ENCODE measurements at places on chromosomes 2 and 18.
A peak's percentile ranks its signal among the peaks of the same experiment; 100 is the strongest.

GRCh38 chr2:73821227-73821626 lies 7.5 kb upstream of the STAMBP start:
- no peak for DNase-seq

- peak; percentile 22 for DNase-seq
These were observed 10.7 kb downstream of the PIK3C3 start for GRCh38 chr18:41965634-41966255.

DNA sequence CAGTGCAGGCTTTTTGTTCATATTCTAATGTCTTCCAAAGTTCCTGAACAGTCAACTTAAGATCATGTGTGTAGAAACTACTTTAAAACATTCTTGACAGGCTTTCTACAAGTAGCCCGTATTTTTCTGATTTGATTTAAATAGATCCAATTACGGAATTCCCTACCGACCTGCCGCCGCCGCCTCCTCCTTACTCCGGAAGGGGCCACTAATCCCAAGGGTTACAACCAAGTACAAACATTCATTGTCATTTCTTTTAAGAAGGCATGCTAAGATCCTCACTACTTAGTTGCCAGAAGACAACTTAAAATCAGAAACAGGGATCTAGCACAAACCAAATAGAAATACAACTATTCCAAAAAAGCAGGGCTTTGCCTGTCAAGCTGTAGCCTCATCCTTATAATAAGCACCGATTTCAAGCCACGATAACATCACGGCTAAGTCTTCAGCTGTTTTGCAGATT lies 784 bp downstream of the WDR33 start:
- DNase-seq = peak; percentile 66

DNA sequence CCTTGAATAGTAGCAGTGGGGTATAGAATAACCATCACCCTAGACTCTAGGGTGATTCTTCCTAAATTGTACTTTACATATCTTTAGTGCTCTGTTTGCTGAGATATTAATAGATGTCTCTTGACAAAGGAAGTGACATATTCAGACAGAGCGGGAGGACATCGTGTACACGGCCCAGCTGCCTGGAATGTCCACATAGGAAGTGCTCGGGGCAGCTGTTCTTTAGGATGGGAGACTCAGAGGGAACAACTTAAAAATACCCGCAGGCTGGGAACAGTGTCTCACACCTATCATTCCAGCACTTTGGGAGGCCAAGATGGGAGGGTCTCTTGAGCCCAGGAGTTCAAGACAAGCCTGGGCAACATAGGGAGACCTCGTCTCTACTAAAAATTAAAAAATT lies 206.1 kb downstream of the FAM210A start:
- DNase-seq = no peak

DNA sequence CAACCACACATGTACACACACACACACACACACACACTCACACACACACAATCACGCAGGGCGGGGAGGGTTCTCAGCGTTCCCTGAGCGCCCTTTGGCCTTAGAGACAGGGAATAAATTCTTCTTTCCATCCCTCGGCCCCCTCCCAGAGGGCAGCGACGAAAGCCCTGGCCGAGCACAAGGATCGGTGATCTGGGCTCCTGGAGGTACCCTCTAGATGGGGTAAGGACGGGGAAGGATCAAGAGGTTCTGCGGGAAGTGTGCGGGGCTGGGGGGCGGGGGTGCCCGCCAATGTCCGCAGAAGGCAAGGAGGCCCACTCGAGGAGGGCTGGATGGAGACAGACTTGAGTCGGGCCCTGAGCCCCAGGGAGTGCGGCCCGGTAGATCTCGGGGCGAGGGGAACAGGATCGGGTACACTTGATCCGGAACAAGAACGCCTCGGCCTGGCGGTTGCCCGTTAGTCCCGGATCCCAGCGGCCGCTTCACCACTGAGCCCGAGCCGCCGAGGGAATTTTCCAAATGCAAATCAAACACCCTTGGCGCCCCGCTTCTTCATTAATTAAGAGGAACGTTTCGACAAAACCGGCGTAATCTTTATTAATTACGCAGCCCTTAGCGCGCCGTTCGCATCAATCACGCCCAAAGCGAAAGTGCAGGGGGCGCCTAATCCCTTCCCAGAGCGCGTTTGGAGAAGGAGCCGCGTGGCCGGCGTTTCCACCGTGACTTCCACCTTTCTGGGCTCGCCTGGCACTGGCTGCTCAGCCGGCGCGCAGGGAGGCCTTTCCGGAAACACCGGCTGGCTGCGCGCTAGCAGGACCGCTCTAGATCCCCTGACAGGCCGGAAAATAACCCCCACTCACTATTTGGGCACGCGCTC lies 7.0 kb upstream of the PAX3 start:
- DNase-seq = peak; percentile 65

DNA sequence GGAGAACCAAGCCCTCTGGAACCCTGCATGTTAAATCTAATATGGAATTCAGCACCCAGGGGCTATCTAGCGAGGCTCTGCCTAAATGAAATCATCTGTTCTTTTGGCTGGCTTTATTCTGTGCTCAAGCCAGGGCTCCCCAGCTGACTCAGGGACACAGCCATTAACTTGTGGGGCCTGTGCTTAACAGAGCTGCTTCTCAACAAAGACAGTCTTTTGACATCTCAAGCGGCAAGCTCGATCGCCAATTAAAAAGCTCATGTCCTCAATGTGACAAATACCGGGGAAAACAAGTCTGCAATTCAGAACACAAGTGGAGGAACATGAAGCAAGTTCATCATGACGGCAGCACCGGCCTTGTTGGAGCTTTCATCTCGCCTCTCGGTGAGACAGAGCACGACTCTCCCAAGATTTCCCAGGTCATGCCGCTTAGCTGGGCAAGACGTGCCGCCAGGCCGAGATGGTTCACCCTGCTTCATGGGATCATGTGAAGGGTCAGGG lies 64.9 kb downstream of the KLHL29 start:
- DNase-seq = no peak

DNA sequence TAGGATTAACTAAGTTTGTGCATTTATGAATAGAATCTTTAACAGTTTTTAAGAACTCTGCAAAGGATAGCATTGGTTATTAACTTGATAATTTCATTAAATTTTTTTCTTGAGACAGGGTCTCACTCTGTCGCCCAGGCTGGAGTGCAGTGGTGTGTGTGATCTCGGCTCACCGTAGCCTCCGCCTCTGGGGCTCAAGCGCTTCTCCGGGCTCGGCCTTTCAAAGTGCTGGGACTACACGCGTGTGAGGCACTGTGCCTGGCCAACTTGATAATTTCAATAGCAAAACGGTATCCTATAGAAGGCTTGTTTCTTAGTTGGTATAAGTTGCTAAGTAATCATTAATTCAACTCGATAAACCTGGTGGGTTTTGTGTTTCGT lies 38.0 kb downstream of the ADNP2 start:
- DNase-seq = no peak

GRCh38 chr2:67839242-67839641 lies 223.6 kb downstream of the C1D start:
- no peak for DNase-seq

GRCh38 chr2:29013057-29013780 lies 32.1 kb downstream of the TOGARAM2 start:
- no peak for DNase-seq

GRCh38 chr2:71532327-71532726 lies 79.0 kb downstream of the DYSF start:
- DNase-seq = no peak

DNA sequence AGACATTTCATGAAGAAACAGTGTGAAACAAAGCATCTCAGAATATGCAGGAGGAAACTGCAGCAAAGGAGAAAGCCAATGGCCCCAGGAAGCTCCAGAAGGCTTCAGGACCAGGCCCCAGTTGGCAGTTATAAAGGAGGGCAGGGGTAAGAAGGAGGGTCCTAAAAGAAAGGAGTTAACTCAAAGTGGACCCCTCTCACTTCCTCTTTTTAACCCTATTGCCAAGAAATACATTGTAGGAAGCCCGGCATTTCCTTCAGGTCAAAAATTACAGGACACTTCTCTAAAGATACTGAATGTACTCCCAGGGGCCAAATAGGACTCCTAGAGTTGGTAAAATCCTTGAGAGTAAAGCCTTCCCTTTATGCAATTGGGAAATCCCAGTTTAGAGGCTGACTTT lies 77.1 kb upstream of the TGFA start:
- DNase-seq = no peak

GRCh38 chr2:95069465-95069864 lies 44.0 kb downstream of the MAL start:
- DNase-seq = no peak

DNA sequence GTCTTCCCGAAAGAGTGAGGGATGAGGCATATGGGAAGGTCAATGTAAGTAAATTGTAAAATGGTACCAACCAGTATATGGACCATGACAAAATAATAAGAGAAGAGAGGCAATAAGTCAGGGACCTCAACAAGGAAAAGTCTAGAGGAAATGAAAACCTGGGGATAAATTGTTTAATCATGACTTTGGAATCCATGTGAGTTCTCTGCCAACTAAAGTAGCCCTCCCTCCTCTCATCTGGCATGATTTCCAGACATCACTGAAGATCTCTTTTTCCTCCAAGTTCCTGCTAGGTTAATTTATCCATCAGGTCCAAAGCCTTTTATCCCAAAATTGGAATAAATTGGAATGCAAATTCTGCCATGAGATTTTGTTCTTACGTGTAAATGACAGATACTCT lies 417.9 kb downstream of the NRXN1 start:
- peak; percentile 25 for DNase-seq

DNA sequence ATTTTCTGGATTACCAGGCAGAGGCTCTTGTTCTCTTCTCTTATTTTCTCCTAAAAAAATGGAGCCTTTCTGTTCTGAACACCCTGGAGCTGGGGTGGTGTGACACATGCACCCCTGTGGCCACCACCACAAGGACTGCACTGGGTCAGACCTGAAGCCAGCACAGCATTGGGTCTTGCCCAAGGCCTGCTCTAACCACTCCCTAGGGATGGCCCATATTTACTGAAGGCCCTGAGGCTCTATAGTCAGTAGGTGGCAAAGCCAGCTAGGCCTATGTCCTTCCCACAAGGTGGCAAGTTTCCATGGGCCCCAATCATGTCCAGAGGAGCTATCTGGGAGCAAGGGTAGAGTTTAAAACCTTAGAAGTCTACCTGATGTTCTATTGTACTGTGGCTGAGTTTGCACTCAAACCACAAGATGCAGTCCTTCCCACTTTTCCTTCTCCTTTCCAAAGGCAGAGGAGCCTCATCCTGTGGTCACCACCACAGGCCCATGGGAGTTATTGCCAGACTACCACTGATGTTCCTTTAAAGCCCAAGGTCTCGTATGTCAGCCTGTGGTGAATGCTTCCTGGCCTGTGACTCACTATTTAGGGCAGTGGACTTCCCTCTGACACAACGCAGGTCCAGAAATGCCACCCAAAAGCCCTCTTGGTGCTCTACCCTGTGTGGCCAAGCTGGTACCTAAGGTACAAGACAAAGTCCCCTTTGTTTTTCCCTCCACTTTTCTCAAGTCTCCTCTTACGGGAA lies 15.0 kb upstream of the FMNL2 start:
- DNase-seq = no peak

GRCh38 chr2:239895116-239895515 lies 130.0 kb downstream of the NDUFA10 start:
- DNase-seq = no peak

GRCh38 chr2:55901322-55901721 lies 22.3 kb downstream of the EFEMP1 start:
- peak; percentile 53 for DNase-seq

DNA sequence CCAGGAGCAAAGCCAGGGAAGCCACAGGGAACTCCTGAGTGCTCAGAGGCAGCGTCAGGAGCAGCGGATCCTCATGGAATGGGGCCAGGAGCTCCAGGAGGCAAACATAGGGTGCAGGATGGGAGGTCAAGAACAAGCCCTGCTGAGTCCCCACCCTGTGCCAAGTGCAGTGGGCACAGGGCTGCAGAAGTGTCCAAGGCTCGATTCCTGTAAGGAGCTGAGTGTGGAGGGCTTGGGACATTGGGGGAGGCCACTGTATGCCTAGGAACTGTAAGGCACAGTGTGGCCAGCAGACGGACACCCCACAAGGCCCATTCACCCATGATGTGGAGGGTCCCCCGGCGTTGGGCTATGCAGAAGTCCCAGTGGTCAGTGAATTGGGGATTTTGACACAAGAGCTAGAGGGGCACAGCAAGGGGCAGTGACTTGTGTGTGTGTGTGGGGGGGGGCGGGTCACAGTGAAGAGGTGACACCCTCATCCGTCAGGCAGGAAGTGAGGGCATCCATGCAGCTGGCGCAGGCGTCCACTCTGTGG lies 55.6 kb downstream of the ACKR3 start:
- DNase-seq = no peak

- no peak for DNase-seq
These were observed 4.2 kb upstream of the ESCO1 start for GRCh38 chr18:21604671-21605070.

- DNase-seq = peak; percentile 92
These were observed 172.7 kb upstream of the TRIB2 start for GRCh38 chr2:12543978-12544558.

All from adipocyte (in vitro differentiated cells).